T-helper 17 cell (primary cell): ENCODE measurements at places on chromosomes 7 and 10. TPM values are rescaled to one million over a fixed set of nuclear protein-coding genes. Genes with fewer than 3 reads are reported as not detected.

- no peak overlapping the region for H3K4me3 ChIP-seq
- DNase-seq = no peak
- no peaks in the 10 kb centered on the region for H3K27me3 ChIP-seq
- H3K27ac ChIP-seq = peak overlapping the region; percentile 37
- peaks cover 25% of the 10 kb centered on the region for H3K4me1 ChIP-seq
- peaks cover 7% of the 10 kb centered on the region for H3K36me3 ChIP-seq
Measured at GRCh38 chr10:17190602-17191001, 10.9 kb downstream of the TRDMT1 start.

GRCh38 chr7:102248456-102249395, 37.9 kb upstream of the SH2B2 start:
- peaks cover 3% of the 10 kb centered on the region for H3K36me3 ChIP-seq
- no peak overlapping the region for H3K4me3 ChIP-seq
- no peak overlapping the region for H3K27ac ChIP-seq

- DNase-seq = no peak
- no peak overlapping the region for H3K4me3 ChIP-seq
- H3K27ac ChIP-seq = no peak overlapping the region
- H3K36me3 ChIP-seq = no peaks in the 10 kb centered on the region
Measured at GRCh38 chr10:19468413-19468812, 347.8 kb upstream of the PLXDC2 start.

- no peak overlapping the region for H3K27ac ChIP-seq
- DNase-seq = no peak
- peaks cover 9% of the 10 kb centered on the region for H3K4me1 ChIP-seq
- no peak overlapping the region for H3K4me3 ChIP-seq
- peaks cover 29% of the 10 kb centered on the region for H3K27me3 ChIP-seq
- peaks cover 3% of the 10 kb centered on the region for H3K36me3 ChIP-seq
Measured at GRCh38 chr10:78577712-78578111, 491.1 kb upstream of the ZMIZ1 start.

DNA sequence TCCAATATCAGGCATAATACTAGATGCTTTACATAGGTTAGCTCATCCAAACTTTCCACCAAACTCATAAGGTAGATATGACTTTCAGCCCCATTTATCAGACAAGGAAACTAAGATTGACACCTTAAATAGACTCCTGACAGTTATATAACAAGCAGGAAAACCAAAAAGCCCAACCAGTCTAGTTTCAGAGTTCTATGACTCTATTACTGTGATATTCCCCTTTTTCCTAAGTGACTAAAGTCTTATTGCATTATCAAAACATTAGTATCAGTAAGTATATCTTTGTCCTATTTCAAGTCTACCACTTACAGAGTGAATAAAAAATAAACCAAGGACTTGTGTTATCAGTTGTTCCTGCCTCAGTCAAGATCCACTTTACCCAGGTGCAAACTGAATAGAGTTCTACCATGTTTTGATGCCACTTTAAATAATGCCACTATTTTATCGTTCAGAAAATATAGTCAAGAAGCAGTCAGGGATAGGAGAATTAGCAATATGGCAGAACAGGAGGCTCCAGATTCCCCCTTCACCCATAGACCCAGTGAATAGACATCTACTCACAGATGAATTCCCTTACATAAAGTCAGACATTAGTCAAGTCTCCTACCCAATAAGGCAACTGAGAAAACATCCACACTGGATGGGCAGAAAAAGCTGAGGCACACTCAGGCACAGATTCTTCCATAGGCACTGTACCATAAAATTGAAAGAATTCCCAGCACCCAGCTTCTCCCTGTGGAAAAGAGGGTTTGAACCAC, 74.1 kb downstream of the CRPPA start:
- no peak overlapping the region for H3K27ac ChIP-seq
- H3K27me3 ChIP-seq = no peaks in the 10 kb centered on the region
- no peaks in the 10 kb centered on the region for H3K4me1 ChIP-seq
- peaks cover 3% of the 10 kb centered on the region for H3K36me3 ChIP-seq
- no peak for DNase-seq

DNA sequence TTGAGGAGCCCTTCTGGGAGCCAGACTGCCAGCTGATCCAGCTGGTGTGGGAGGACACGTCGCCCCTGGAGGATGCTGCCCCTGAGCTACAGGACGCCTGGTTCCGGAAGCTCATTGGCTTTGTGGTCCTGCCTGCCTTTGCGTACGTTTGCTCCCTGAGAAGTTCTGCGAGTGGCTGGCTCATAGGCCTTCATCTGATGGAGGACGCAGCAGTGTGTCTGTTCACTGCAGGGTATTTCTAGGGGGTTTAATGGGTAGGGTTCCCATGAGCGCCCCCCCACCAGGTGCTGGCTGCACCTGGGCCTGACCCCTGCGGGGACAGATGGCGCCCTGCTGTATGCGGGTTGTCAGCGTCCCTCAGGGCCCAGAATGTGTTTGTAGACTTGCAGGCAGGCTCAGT, 5.0 kb downstream of the PAOX start:
- no peak overlapping the region for H3K27ac ChIP-seq
- peaks cover 14% of the 10 kb centered on the region for H3K4me1 ChIP-seq
- no peaks in the 10 kb centered on the region for H3K27me3 ChIP-seq

GRCh38 chr10:2772816-2773631, 294.3 kb upstream of the PFKP start:
- no peak overlapping the region for H3K27ac ChIP-seq
- DNase-seq = no peak
- no peaks in the 10 kb centered on the region for H3K36me3 ChIP-seq
- no peak overlapping the region for H3K4me3 ChIP-seq

DNA sequence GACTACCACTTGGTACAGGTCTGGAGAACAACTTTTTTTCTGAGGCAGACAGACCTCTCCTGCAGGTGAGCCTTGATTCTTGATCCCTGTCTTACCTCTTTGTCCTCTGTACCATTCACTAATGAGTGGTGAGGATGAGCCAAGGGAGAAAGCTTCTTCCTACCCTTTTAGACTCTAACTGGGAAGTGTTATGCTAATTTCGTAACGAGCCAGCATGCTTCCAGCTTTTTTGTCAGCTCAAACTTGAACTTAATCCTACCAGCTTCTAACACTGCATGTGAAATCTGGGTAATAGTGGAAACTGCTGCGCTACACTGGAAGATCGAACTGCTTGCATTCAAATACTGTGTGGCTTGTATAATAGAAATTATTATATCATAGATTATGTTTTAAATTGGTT, 87.0 kb downstream of the NEUROD6 start:
- no peaks in the 10 kb centered on the region for H3K36me3 ChIP-seq
- H3K4me3 ChIP-seq = no peak overlapping the region
- H3K27me3 ChIP-seq = no peaks in the 10 kb centered on the region
- no peaks in the 10 kb centered on the region for H3K4me1 ChIP-seq
- H3K27ac ChIP-seq = no peak overlapping the region
- no peak for DNase-seq

DNA sequence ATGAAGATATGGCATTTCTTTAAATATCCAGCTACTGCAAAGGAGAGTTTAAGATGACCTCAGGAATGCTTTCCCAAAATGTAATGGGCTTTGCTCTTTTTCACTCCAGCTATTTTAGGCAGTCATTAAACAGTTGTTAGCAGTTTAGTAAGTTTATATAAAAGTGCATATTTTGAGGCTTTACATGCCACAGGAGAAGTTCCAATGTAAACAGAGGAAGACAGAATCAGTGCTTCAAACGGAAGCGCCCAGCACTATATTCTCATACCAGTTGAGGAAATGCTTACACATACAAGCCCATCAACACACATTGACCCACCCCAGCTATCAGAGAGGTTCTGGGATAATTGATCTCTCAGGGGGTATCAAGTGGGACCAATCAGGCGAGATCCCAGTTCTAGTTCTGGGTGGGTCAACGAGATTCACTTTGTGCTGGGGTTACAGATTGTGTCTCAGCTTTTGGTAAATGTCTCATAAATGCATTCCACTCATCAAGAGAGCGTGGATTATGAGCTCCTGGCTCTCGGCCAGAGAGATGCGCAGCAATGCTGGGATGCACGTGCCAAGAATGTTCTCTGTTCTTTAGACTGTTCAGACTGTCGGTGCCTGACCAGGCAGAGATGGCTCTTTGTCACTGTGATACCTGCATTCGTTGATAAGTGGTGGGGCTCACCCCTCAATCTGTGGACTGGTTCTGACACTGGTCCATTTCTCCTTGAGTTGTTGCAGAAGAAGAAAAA, 55.0 kb downstream of the CACNB2 start:
- no peaks in the 10 kb centered on the region for H3K4me1 ChIP-seq
- H3K36me3 ChIP-seq = no peaks in the 10 kb centered on the region
- no peaks in the 10 kb centered on the region for H3K27me3 ChIP-seq
- no peak overlapping the region for H3K4me3 ChIP-seq
- H3K27ac ChIP-seq = no peak overlapping the region

GRCh38 chr10:99695761-99696160, 36.2 kb downstream of the COX15 start:
- no peak overlapping the region for H3K27ac ChIP-seq
- no peak overlapping the region for H3K4me3 ChIP-seq
- peaks cover 3% of the 10 kb centered on the region for H3K4me1 ChIP-seq
- H3K27me3 ChIP-seq = no peaks in the 10 kb centered on the region
- DNase-seq = no peak
- peaks cover 16% of the 10 kb centered on the region for H3K36me3 ChIP-seq

The NRG3 gene
- total RNA-seq = not detected
